ENCODE measurements at places on chromosomes 11 and 22. TPM values are rescaled to one million over a fixed set of nuclear protein-coding genes. Genes with fewer than 3 reads are reported as not detected.

DNA sequence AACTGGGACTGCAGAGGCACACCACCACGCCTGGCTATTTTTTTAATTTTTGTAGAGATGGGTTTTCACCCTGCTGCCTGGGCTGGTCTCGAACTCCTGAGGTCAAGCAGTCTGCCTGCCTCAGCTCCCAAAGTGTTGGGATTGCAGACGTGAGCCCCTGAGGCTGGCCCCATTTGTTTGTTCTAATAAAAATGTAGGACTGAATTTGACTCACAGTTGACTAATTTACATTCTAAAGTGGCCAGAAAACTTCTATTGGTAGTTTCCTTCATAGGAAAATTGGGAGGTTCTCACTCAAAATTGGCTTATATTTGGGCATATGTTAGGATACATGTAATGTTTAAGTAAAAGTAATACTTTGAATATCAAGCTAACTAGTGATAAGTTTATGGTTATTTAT is 35.0 kb downstream of the PPFIA1 start:
- no peak for DNase-seq

- peak; percentile 42 for DNase-seq
These were observed 63.0 kb downstream of the ARHGAP8 start for GRCh38 chr22:44815099-44816070.

- no peak for DNase-seq
These were observed 16.1 kb upstream of the SLC35C1 start for GRCh38 chr11:45788887-45789286.

GRCh38 chr11:69156235-69156639 is 502 bp downstream of the SMIM38 start:
- no peak for DNase-seq

GRCh38 chr22:31449506-31449905 is 40.1 kb downstream of the EIF4ENIF1 start:
- no peak for DNase-seq

GRCh38 chr22:20011993-20012740 is 4.5 kb downstream of the ARVCF start:
- DNase-seq, result no peak

DNA sequence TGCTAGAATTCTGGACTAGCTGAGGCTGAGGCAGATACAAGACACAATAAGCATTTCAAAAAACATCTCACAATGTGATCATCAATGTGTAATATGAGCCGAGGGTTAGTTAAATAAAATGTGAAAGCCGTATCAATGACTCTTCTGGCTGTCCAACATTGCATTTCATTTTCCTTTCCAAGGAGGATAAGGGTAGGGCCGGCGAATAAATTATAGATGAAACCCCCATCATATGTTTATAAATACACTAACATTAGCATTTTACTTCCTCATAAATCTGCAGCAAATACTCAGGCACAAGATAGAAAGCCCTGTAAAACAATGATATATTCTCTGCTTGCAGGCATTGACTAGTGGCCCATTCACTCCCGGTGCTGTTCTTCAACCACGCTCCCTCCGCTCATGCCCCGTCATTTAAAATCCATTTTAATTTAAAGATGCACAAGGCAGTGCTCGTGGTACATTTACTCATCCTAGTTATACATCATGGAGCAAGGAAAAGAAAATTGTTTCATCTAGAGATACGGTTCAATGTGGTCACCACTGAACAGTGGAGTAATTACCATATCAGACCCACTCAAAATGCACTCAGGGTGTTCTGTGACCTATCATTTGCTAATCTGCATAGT is 59.9 kb upstream of the RCN1 start:
- DNase-seq, result no peak

Gene KRTAP5-9
- 0.64 TPM for polyA plus RNA-seq

DNA sequence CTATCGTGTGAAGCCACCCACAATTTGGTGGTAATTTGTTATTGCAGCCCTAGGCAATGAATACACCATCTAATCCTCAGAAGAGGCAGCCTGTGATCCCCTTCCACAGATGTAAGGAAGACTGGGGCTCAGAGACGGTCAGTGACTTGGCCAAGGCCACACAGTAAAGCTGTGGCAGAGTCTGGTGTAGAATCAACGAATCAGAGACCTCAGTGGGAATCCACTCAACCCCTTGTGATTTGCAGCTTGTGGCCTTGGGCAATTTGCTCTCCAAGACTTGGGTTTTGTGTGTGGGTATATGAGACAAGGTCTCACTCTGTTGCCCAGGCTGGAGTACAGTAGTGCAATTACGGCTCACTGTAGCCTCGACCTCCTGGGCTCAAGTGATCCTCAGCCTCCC is 1.9 kb downstream of the LGALS2 start:
- DNase-seq, result no peak

Gene SLC22A12
- 3.1 TPM for polyA plus RNA-seq

Gene APOBEC3B
- polyA plus RNA-seq, result 6.8 TPM

DNA sequence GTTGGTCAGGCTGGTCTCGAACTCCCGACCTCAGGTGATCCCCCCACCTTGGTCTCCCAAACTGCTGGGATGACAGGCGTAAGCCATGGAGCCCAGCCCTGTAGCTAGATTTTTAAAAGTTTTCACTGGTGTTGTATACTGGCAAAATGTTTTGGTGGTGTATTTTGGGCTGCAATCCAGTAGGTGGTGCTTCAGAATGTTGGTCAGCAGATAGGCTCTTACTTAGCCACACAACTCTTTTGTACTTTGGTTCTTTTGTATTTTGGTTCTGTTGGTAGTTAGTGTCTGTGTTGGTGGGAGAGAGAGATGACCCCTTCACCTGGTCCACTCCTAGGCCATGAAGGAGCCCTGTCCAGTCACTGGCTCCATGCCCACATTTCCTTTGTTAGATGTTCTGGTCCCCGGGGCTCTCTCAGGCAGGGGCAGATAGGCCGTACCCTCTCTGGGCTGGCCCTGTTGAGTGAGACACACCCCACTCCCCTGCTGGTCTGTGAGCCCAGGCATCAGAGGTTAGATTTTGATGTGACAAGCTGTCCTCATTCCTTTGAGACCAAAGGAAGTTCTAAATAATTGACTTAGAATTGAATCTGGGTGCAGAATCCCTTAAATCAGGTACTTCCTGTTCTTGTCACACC is 123.8 kb downstream of the DDX10 start:
- no peak for DNase-seq

Gene HTR3A
- not detected for polyA plus RNA-seq

GRCh38 chr11:48049036-48049435 is 68.7 kb downstream of the PTPRJ start:
- DNase-seq, result no peak

DNA sequence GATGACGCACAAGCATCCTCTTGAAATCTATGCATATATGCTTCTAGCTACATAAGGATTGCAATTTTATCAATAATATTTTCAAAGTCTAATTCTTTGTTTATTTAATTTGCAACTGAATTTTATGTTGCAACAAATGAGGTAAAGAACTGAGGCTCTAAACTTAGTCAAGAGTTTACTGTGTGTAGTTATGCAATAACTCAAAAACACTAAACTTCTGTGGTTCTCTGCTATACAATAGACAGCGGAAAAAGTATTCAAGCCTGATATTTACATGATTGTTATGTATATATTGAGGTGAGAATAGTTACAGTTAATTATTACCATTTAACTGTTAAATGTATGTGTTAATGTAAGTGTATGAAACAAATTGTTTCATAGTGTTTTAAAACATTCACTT is 32.9 kb downstream of the MSANTD4 start:
- DNase-seq, result no peak

Gene CABP7
- polyA plus RNA-seq, result not detected

Gene CARNS1
- polyA plus RNA-seq, result 1.9 TPM
